ENCODE measurements at places on chromosomes 11 and 22.
A peak's percentile ranks its signal among the peaks of the same experiment; 100 is the strongest.

- H3K4me3 ChIP-seq: no peak overlapping the region
- no peaks in the 10 kb centered on the region for H3K4me1 ChIP-seq
- H3K36me3 ChIP-seq: peaks cover 63% of the 10 kb centered on the region
- H3K27me3 ChIP-seq: no peaks in the 10 kb centered on the region
- no peak overlapping the region for H3K27ac ChIP-seq
Measured at GRCh38 chr22:30953206-30953605, 15.4 kb downstream of the MORC2 start.

DNA sequence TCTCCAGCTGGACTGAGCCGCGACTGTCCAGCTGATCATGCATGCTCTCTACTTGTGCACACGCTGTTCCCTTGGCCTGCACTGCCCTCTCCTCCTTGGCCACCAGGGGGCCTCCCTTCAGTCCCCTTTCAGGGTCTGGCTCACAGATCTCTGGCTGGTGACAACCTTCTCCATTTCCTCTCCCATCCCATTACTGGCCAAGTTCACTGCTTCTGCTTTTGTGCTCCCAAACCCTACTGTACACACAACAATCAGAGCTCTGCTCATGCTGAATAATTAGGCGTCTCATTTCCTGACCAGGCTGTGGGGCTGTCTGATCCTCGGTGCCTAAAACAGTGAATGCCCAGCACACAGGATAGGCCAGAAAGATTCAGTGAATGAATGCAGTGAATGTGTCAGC lies 224.0 kb upstream of the NARS2 start:
- no peaks in the 10 kb centered on the region for H3K27me3 ChIP-seq
- H3K4me3 ChIP-seq: no peak overlapping the region
- peaks cover 43% of the 10 kb centered on the region for H3K4me1 ChIP-seq

DNA sequence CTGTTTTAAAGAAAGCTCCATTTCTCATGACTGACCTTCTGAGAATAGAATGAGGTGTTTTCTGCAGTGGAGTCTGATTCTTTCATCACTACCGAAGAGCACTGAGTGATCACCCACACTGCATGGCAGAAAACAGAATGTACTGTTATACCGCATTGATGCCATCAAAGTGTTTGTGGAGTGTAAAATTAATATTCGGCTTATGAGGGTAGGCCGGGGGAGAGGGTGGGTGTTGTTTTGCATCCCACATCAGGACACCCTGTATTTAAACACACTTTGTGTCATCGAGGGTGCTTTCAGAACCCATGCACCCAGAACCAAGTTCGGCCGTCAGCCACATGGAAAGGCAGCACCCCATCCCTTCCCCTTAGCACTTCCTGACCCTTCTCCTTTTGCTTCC lies 41.3 kb upstream of the ETS1 start:
- H3K27me3 ChIP-seq: no peaks in the 10 kb centered on the region
- H3K4me3 ChIP-seq: no peak overlapping the region
- no peaks in the 10 kb centered on the region for H3K36me3 ChIP-seq
- DNase-seq: no peak
- H3K27ac ChIP-seq: no peak overlapping the region

DNA sequence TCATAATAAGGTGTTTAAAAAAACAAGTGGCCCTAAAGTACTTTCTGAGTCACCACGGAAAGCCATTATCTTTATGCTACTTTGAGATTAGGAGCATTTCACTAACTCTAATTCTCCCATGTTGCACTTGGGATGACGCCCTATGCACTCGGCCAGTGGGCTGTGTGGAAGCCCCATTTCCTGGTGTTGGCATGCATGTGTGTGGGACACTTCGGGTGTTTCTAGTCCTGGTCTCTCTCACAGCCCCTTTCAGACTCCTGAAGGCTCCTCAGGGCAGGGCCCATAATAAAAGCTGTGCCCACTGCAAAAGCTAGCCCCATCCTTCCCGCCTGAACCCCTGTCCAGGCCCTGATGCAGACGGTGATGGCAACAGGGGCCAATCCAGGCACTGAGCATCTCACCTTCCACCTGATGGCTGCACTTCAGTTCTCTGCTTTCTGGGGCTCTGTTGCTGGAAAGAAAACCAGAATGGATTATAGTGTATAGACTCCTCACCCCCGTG lies 14.9 kb upstream of the FXYD2 start:
- H3K27me3 ChIP-seq: no peaks in the 10 kb centered on the region
- peaks cover 10% of the 10 kb centered on the region for H3K4me1 ChIP-seq
- peak; percentile 25 for DNase-seq
- H3K36me3 ChIP-seq: peaks cover 75% of the 10 kb centered on the region
- no peak overlapping the region for H3K27ac ChIP-seq

DNA sequence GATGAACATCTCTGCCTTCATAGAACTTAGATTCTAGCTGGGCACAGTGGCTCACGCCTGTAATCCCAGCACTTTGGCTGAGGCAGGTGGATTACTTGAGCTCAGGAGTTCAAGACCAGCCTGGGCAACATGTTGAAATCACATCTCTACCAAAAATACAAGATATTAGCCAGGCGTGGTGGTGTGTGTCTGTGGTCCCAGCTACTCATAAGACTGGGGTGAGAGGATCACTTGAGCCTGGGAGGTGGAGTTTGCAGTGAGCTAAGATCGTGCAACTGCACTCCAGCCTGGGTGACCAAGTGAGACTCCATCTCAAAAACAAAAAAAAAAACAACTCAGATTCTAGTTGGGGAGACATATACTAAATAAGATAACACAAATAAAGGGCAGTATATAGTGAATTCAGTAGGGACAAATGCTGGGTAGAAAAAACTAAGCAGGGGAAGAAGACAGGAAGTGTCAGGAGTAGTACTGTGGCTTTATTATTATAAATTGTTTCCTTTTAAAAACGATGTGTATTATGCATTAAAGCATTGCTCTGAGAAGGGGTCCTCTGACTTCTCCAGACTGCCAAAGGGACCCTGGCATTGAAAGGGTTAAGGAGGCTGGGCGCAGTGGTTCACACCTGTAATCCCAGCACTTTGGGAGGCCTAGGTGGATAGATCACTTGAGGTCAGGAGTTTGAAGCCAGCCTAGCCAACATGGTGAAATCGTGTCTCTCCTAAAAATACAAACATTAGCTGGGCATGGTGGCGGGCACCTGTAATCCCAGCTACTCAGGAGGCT lies 46.7 kb downstream of the PACS1 start:
- H3K4me1 ChIP-seq: peaks cover 19% of the 10 kb centered on the region
- no peak overlapping the region for H3K4me3 ChIP-seq
- H3K27ac ChIP-seq: no peak overlapping the region
- no peaks in the 10 kb centered on the region for H3K27me3 ChIP-seq
- DNase-seq: no peak
- H3K36me3 ChIP-seq: no peaks in the 10 kb centered on the region

DNA sequence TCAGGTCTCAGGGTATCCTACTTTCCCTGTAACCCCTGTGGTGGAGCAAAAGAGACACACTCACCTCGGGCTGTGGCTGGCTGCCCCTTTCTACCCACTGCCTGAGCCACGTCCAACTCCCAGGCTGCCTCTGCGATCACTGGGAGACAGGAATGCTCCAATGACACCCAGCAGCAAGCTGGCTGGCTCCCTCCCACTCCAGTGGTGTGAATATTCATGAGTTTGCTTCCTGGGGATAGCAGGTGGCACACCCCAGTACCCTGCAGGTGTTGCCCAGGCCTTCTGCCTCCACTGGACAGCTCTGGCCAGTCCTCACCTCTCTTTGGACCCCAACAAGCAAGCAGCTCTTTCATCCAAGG lies 9.7 kb downstream of the GAL3ST1 start:
- no peaks in the 10 kb centered on the region for H3K36me3 ChIP-seq
- H3K27ac ChIP-seq: no peak overlapping the region
- H3K4me3 ChIP-seq: no peak overlapping the region
- H3K27me3 ChIP-seq: no peaks in the 10 kb centered on the region
- no peaks in the 10 kb centered on the region for H3K4me1 ChIP-seq
- no peak for DNase-seq

- no peaks in the 10 kb centered on the region for H3K36me3 ChIP-seq
- H3K27me3 ChIP-seq: no peaks in the 10 kb centered on the region
- H3K27ac ChIP-seq: no peak overlapping the region
Measured at GRCh38 chr11:96817482-96818399, 427.9 kb downstream of the JRKL start.

- no peaks in the 10 kb centered on the region for H3K27me3 ChIP-seq
- peak overlapping the region; percentile 78 for H3K27ac ChIP-seq
- DNase-seq: no peak
- H3K4me3 ChIP-seq: no peak overlapping the region
- H3K36me3 ChIP-seq: no peaks in the 10 kb centered on the region
Measured at GRCh38 chr11:75823415-75823814, 8.4 kb downstream of the UVRAG start.

DNA sequence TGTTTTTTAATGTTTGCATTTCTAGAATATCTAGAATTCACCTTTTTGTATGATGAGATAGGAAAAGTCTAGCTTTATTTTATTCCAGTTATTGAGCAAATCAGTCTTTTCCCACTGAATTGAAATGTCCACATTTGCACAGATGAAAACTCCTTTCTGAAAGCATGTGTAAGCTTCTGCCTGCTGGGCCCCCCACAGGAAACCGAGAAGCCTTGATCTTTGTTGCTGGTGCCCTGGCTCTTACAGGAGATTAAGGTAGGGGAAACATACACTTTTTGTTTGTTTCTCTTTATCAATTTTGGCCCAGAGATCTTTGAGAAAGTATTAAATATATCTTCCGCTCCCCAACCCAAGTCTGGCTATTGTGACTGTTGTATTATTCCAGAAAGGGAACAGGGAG lies 87.2 kb upstream of the GNAZ start:
- H3K4me1 ChIP-seq: no peaks in the 10 kb centered on the region
- no peak overlapping the region for H3K4me3 ChIP-seq
- no peak overlapping the region for H3K27ac ChIP-seq
- no peaks in the 10 kb centered on the region for H3K36me3 ChIP-seq
- peaks cover 5% of the 10 kb centered on the region for H3K27me3 ChIP-seq
- DNase-seq: no peak

DNA sequence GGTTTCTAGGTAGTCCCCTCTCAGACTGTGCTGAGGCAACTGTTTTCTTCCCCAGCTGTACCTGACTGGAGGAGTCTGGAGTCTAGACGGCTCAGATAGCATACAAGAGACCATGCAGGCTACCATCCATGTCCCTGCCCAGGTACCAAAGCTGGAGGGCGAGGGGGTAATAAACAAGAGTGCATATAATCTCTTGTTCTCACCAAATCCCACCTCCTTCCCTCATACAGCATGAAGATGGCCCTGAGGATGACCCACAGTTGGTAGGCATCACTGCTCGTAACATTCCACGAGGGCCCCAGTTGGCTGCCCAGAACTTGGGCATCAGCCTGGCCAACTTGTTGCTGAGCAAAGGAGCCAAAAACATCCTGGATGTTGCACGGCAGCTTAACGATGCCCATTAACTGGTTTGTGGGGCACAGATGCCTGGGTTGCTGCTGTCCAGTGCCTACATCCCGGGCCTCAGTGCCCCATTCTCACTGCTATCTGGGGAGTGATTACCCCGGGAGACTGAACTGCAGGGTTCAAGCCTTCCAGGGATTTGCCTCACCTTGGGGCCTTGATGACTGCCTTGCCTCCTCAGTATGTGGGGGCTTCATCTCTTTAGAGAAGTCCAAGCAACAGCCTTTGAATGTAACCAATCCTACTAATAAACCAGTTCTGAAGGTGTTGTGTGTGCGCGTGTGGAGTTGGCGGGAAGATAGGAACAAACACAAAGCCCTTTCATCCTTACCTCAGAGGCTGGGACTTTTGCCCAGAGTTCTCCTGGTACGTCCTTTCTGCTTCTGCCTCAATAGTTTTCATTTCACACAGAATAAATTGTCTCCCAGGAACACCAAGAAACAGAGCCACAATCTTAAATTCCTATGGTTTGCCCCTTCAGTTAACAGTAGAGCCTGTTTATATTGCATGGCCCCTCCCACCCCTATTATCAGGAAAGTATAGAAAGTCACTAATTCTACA lies 8.5 kb downstream of the HMBS start:
- peak; percentile 59 for DNase-seq
- peak overlapping the region; percentile 98 for H3K27ac ChIP-seq
- peak overlapping the region; percentile 96 for H3K4me3 ChIP-seq

- H3K36me3 ChIP-seq: no peaks in the 10 kb centered on the region
- H3K27ac ChIP-seq: no peak overlapping the region
- no peak for DNase-seq
- H3K27me3 ChIP-seq: no peaks in the 10 kb centered on the region
- no peak overlapping the region for H3K4me3 ChIP-seq
Measured at GRCh38 chr11:106925245-106925644, 93.0 kb downstream of the GUCY1A2 start.
